Right cardiac atrium (tissue), 5 donors: ENCODE measurements at places on chromosomes 4 and X. TPM values are rescaled to one million over a fixed set of nuclear protein-coding genes. Genes with fewer than 3 reads are reported as not detected.
A peak's percentile ranks its signal among the peaks of the same experiment; 100 is the strongest.

ASB12 gene
- 0.66 TPM for total RNA-seq

PDGFC gene
- total RNA-seq, result 16.9 TPM

AWAT2 gene
- not detected for total RNA-seq

TLR10 gene
- total RNA-seq, result not detected

OR13H1 gene
- total RNA-seq, result not detected

HSFX2 gene
- total RNA-seq, result 1.1 TPM

ADH4 gene
- not detected for total RNA-seq

DUSP9 gene
- total RNA-seq, result not detected

CFAP47 gene
- not detected for total RNA-seq

SOX3 gene
- total RNA-seq, result not detected

GRCh38 chrX:43840265-43840664 is 42.0 kb downstream of the MAOB start:
- DNase-seq, result no peak

DNA sequence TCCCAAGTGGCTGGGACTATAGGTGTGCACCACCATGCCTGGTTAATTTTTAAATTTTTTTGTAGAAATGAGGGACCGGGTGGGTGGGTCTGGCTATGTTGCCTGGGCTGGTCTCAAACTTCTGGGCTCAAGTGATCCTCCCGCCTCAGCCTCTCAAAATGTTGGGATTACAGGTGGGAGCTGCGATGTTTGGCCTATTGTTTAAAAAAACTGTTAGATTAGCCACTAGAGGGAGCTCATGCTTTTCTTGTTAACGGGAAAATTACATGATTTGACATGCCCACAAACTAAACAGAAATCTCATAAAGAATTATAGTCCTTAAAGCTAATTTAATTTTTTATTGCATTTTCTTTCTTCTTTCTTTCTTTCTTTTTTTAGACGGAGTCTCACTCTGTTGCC is 5.0 kb upstream of the SDAD1 start:
- no peak for DNase-seq

- DNase-seq, result peak; percentile 78
These were observed 48.5 kb downstream of the AWAT2 start for GRCh38 chrX:70001269-70001668.

DNA sequence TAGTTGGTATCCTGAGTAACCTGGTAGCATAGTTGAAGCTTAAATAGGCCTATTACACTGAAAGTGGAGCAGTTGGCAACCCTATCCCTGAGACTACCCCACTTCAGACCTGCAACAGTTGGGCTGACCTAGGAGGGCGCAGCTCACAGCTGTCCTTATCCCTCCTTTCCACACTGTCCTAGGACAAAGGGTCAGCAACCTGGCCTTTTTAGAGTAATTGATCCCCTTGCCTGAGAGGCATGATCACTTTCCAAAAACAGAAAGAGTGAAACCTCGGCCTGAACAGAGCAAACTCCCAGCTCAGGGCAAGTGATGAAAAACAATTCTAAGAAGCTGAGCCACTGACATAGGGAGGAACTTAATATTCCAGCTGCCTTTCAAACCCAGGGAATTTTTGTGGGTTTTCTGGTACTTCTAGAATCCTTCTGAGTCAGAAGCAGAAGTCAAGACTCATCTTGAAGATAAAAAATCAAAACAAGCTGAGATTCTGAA is 94.9 kb upstream of the MYOZ2 start:
- DNase-seq, result no peak

DNA sequence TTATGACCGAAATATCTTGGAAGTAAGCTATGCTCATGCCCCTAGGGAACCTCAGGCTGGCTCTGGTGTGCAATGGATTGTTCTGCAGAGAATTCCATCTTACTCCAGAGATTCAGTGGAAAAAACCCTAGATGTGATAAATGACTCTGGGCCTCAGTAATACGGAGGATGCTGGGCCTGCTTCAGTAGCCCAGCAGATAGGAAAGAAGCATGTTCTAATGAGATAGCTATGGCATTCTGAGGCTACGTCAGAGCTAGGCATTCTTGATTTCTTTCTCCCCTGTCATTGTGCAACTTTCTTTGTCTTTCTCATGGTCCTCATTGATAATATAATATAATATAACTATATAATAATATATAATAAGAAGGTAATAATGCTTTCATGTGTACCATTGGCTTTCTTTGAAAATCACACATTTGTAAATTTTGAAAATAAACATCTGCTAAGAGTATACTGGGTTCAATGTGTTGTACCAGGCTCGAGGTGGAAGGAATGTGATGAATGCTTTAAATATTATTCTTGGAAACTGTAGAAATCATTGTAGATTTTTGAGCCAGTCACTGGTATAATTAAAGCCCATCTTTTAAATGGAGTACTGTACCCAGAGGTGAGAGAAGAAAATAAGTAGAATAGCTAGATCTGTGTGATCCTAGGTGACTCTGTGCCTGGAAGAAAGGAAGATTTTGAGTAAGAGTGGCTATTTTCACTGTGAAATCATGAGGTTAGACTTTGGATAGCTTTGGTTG is 152.0 kb downstream of the IL15 start:
- DNase-seq, result no peak

- no peak for DNase-seq
These were observed 222.0 kb downstream of the PPP3CA start for GRCh38 chr4:101125045-101125942.

DNA sequence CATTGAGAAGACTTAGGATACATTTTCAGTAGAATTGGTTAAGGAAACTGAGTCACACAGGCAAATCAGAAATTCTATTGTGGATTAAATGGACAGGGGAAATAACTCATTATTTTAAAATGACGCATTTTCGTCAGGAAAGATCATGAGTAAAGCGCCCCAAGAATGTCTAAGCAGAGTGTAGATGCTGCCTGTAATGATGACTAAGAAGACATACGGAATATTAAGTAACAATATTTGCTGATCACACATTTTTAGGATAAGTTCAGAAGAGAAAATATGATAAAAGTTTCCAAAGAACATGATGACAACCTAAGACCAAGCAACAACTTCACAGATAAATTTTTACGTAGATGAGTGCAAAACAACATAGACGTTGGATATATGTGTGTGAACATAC is 596.3 kb upstream of the TENM3 start:
- DNase-seq, result no peak

GRCh38 chrX:96436105-96436504 is 248.5 kb upstream of the DIAPH2 start:
- DNase-seq, result no peak

GRCh38 chr4:169846396-169846795 is 88.7 kb upstream of the HPF1 start:
- DNase-seq, result no peak

GRCh38 chr4:52701207-52701606 is 42.1 kb upstream of the USP46 start:
- no peak for DNase-seq

DNA sequence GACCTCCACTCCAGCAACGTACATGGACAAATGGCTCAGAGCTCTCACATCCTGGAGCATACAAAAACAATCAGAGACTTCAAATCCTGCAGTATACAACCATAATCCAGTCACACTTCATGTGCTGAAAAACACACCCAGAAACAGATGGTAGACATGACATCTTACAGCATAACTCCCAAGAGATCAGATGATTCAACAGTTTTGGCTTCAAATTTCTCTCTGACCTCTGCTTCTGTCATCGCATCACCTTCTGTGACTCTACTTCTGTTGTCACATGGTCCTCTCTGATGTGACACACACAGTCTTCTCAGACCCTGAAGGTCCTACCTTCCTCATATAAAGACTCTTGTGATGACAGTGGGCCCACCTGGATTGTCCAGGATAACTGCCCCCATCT is 18.5 kb downstream of the SUV39H1 start:
- DNase-seq, result no peak

- no peak for DNase-seq
These were observed 98.7 kb downstream of the KLHL34 start for GRCh38 chrX:21559417-21559816.

- no peak for DNase-seq
These were observed 423.5 kb upstream of the CTSO start for GRCh38 chr4:156377036-156377710.

DNA sequence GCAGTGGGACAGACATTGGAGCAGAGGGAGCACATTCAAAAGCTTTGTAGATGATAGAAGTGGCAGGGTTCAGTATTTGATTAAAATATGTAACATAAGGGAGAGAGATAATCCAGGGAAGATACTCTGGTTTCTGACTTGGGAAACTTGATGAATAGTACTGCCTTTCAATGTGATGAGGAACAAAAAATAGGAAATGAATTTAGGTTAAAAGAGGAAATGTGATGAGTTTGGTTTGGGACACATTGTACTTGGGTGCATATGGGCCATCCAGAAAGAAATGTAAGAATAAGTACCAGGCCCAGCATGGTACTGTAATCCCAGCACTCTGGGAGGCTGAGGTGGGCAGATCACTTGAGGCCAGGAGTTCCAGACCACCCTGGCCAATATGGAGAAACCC is 20.9 kb upstream of the NDNF start:
- no peak for DNase-seq

DNA sequence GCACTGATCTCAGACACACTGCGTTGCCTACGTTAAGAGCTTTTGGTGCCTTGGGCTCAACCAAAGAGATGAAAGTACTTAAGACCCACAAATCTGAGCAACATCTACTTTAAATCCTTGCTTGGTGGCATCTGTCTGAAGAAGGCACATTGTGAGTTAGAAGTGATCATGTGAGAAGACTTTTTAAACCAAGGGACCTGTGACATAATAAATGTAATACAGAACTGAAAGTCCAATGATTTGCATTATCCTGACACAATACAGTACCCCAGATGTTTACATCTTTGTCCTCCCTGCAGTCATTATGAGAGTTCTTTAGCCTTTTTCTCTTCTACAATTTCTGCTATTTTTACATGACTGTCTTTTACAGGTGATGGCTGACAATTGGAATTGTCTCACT is 96.7 kb upstream of the FTHL17 start:
- DNase-seq, result no peak

GRCh38 chr4:175048906-175049305 is 130.7 kb downstream of the ADAM29 start:
- DNase-seq, result no peak

GRCh38 chr4:161841759-161842158 is 322.0 kb downstream of the FSTL5 start:
- no peak for DNase-seq

- peak; percentile 32 for DNase-seq
These were observed 7.9 kb downstream of the GTPBP6 start for GRCh38 chrX:310621-311155.
